ELR (cell line): ENCODE measurements at places on chromosomes 13 and 19.
A peak's percentile ranks its signal among the peaks of the same experiment; 100 is the strongest.

DNA sequence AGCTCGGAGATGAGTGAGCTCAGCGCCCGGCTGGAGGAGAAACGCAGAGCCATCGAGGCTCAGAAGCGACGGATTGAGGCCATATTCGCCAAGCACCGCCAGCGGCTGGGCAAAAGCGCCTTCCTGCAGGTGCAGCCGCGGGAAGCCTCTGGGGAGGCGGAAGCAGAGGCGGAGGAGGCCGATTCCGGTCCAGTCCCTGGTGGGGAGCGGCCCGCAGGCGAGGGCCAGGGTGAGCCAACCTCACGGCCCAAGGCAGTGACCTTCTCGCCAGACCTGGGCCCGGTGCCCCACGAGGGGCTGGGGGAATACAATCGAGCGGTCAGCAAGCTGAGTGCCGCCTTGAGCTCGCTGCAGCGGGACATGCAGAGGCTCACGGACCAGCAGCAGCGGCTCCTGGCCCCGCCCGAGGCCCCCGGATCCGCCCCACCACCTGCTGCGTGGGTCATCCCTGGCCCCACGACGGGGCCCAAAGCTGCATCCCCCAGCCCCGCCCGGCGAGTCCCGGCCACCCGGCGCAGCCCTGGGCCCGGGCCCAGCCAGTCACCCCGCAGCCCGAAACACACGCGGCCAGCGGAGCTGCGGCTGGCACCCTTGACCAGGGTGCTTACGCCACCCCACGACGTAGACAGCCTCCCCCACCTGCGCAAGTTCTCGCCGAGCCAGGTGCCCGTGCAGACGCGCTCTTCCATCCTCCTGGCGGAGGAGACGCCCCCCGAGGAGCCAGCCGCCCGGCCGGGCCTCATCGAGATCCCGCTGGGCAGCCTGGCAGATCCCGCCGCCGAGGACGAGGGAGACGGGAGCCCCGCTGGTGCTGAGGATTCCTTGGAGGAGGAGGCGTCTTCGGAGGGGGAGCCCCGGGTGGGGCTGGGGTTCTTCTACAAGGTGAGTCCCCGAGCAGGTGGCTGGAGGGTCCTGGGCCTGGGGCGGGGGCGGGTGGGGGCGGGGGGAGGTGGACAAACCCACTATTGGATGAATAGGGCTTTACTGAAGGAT lies 16.8 kb downstream of the XAB2 start:
- DNase-seq, result no peak

DNA sequence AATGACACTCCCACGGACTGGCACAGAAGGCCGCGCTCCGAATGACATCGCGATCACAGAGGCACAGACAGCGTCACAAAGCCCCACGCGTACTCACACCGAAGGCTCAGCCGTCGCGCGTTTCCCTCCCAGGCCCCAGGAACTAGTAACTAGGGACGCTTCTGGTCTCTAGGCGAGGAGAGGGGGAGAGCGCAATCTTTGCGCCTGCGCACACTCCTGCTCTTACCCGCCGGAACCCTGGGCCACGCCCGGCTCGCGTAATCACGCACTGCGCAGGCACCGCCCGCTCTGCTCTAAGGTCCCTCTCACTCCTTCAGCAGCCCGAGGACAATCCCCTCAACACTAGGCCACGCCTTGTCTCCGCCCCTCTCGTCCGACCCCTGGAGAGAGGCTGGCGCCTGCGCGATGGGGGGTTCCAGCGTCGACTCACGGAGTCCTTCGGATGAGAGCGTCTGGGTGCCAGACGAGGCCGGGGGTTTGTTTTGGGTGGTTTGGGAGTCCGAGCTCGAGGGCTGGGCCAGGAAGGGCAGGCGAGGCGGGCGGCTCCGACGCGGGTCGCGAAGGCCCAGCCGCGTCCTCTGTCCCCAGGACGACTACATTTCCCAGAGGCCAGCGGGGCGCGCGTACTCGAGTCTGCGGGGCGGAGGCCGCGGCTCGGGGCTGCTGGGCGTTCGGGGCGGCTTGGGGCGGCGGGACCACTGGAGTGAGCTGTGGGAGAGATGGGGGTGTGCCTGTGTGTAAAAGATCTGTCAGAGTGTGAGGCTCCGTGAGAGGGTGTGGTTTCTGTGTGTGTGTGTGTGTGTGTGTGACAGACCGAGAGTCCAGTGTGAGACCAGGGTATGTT lies at the start of gene ZNF471:
Gene ZNF471, plus strand, starts transcription at position 410 of the 844 bp plus-strand sequence. CDS start 3,717 bp downstream, outside the sequence.
- peak; percentile 98 for DNase-seq

GRCh38 chr19:53328967-53329366 lies 4.6 kb upstream of the ZNF845 start:
- no peak for DNase-seq

DNA sequence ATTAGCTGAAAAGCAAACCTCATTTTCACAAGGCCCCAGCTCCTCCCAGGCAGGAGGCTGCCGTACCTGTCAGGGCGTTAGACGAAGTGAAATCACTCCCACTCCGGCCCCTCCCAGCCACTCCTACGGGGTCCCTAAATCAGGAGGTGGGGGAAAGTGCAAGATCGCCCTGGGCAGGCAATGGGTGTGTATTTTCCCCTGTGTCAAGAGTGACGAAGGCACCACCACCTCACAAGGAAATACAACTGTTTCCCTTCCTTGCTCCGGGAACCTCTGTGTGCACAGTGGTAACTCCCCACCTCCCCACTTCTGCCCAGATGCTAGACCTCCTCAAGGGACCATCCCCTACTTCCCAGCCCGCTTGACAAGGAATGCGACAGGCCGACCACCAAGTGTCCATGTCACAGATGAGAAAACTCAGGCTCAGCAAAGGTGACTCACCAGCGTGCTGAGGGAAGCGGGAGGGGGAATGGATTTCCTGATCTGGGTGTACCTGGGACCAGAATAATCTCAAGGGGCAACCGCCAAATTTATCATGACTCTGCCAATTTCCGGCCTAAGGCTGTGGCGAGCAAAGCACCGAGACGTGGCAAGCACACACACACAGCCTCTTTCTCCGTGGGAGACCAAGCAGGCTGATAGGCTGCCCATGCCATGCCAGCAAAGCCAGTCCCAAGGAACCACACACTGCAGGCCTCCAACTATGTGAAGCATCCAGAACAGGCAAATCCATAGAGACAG lies 7.3 kb downstream of the PPP6R1 start:
- peak; percentile 42 for DNase-seq

GRCh38 chr19:31602548-31602947 lies 253.3 kb upstream of the TSHZ3 start:
- DNase-seq, result no peak

- DNase-seq, result no peak
Measured at GRCh38 chr13:99892196-99892613, 79.4 kb downstream of the ZIC5 start.

GRCh38 chr19:313169-313987 lies 22.2 kb upstream of the PLPP2 start:
- no peak for DNase-seq

DNA sequence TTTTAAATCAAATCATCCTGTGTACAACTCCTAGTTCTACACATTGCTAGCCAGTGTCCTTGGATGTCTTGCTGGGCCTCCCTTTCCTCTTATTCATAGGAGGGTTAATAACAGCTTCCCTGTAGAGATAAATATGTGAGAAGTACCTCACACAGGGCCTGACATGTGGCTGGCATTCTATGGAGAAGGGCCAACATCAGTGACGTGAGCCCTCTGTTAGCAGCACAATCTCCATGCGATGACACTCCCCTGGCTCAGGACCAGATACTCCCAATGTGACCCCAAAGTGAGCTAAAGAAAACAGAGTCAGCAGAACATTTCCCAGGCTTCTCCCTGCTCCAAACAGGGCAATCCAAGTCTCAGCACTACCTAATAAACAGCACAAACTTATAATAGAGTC lies 818.4 kb downstream of the DIAPH3 start:
- DNase-seq, result no peak

- peak; percentile 97 for DNase-seq
Measured at GRCh38 chr13:44231786-44232516, 141.7 kb upstream of the SERP2 start.

DNA sequence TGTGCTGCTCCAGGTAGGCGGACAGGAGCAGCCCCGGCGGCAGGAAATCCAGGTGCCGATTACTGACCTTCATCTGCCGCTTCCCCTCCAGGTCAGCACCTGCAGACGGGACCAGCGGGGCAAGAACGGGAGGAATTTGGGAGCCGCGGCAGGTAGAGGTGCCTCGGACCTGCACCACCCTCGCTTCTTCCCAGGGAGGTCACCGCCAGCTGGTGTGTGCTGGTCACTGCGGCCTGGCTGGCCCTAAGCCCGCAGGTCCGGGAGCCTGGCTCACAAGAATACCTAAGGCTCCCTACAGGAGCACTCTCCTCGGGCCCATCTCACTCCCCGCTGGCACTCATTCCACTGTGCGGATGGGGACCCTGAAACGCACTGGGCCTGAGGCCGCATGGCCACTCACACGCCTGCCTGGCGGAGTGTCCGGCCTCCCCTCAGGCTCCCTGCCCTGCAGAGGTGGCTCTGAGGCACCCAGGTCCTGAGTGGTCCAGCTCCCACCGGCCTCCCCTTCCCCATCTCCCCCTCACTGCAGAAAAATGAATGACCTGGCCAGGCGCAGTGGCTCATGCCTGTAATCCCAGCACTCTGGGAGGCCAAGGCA lies 4.3 kb downstream of the RNU6-9 start:
- peak; percentile 37 for DNase-seq

DNA sequence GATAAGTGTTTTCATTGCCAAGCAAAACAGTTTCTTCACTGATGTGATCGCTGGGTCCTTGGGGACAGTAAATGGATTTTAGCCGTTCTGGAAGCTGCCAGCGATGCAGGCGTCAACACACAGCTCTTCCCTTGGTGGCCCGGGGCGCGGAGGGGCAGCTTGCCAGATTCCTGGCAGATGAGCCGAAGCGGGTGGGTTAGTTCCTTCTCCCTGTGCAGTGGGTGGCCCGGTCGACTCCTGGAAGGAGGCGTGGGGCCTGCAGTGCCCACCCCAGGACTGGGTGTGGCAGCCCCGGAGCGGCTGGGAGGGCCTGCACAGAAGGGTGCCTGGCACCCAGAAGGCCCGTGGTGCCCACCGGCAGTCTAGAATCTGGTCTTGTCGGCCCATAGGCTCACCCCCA lies 69.0 kb downstream of the KDM4B start:
- DNase-seq, result no peak

DNA sequence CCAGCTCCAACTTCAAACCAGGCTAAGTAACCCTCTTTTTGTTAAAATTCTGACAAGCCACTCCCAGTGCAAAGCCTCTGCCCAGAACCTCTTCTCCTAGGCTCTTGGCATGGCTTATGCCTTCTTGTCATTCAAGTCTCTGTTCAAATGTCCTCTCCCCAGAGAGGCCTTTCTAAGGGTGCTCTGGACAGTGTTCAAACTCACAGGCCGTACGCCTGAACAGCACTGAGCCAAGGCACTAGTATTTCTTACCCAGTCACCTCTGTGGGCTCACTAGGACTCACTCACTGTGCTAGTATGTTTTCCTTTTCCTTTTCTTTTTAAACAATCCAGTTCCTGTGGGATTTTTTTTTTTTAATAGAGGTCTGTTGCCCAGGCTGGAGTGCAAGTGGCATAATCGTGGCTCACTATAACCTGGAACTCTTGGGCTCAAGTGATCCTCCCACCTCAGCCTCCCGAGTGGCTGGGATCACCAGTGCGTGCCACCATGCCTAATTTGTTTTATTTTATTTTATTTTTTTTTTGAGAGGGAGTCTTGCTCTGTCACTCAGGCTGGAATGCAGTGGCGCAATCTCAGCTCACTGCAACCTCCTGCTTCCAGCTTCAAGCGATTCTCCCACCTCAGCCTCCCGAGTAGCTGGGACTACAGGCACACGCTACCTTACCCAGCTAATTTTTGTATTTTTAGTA lies 2.3 kb upstream of the ASF1B start:
- DNase-seq, result peak; percentile 75

- DNase-seq, result peak; percentile 58
Measured at GRCh38 chr19:7869910-7870511, 4.2 kb downstream of the PRR36 start.

GRCh38 chr13:47908197-47908902 lies 92.7 kb downstream of the SUCLA2 start:
- DNase-seq, result peak; percentile 50

- DNase-seq, result peak; percentile 59
Measured at GRCh38 chr13:59391696-59392095, 772.0 kb downstream of the DIAPH3 start.

- no peak for DNase-seq
Measured at GRCh38 chr13:22454586-22454985, 726.2 kb upstream of the SGCG start.

- DNase-seq, result peak; percentile 72
Measured at GRCh38 chr19:55071129-55071502, 4.6 kb upstream of the EPS8L1 start.

DNA sequence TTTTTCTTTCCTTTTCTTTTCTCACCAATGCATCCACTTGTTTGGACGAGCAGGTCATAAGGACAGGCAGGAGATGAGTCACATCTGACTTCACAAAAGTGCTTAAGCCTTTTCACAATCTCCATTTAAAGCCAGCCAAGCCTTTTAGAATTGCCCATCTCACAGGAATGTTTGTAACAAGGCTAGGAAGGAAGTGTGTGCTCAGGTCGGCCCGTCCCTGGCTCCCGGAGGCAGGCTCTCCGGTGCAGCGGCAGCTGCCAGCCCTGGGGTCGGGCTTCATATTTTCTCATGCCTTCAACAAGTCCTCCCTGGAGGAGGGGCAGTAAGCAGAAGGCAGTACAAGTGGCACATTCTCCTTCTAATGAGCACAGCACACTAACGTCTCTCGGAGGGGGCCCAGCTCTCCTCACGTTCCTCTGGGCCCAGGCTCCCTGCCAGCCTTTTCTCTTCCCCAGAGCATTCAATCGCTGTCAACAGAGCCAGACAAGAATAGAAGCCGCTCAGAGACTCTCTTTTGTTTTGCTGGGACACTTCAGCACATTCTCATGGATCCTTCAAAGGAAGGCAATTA lies 180.5 kb downstream of the COL4A1 start:
- peak; percentile 98 for DNase-seq

DNA sequence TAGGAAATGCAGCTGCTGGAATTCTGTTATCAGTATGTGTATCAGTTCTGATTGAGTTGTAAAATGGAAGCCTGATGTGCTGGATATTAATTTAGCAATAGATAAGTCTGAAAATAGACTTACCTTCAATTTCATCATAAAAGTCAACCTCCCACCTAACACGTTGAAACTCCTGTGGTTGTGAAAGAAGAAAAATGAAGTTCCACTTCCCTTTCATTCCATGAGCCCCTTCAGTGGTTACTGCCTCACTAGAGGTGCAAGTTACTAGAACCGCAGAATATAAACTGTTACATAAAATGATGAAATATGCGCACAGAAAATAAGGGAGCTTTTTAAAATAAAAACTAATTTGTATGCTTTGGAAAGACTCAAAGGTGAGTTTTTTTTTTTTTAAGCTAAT lies 249.2 kb downstream of the SHISA2 start:
- DNase-seq, result no peak

DNA sequence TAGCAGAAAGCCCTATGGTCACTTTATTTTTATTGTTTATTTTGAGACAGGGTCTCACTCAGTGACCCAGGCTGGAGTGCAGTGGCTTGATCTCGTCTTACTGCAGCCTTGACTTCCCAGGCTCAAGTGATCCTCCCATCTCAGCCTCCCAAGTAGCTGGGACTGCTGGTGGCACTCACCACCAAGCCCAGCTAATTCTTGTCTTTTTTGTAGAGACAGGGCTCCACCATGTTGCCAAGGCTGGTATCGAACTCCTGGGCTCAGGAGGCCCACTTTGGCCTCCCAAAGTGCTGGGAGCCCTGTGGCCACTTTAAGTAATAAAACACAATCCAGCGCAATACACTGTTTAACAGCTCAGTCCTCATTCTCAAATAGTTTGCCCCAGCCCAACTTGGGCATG lies 69.3 kb downstream of the NUFIP1 start:
- DNase-seq, result no peak
